ENCODE measurements at places on chromosomes 4 and X. TPM values are rescaled to one million over a fixed set of nuclear protein-coding genes. Genes with fewer than 3 reads are reported as not detected.

GRCh38 chrX:69082753-69083150 is 82.5 kb downstream of the PJA1 start:
- no peak for DNase-seq

- DNase-seq, result no peak
These were observed 32.7 kb downstream of the SEC24D start for GRCh38 chr4:118803253-118803652.

- no peak for DNase-seq
These were observed 124.9 kb upstream of the TAPT1 start for GRCh38 chr4:16351161-16351560.

- DNase-seq, result no peak
These were observed 15.1 kb upstream of the REPS2 start for GRCh38 chrX:16931371-16931770.

GRCh38 chrX:2934715-2935710 is 5.9 kb upstream of the ARSD start:
- peak; percentile 25 for DNase-seq

GRCh38 chr4:185591679-185592141 is 56.4 kb upstream of the PDLIM3 start:
- DNase-seq, result peak; percentile 75

DNA sequence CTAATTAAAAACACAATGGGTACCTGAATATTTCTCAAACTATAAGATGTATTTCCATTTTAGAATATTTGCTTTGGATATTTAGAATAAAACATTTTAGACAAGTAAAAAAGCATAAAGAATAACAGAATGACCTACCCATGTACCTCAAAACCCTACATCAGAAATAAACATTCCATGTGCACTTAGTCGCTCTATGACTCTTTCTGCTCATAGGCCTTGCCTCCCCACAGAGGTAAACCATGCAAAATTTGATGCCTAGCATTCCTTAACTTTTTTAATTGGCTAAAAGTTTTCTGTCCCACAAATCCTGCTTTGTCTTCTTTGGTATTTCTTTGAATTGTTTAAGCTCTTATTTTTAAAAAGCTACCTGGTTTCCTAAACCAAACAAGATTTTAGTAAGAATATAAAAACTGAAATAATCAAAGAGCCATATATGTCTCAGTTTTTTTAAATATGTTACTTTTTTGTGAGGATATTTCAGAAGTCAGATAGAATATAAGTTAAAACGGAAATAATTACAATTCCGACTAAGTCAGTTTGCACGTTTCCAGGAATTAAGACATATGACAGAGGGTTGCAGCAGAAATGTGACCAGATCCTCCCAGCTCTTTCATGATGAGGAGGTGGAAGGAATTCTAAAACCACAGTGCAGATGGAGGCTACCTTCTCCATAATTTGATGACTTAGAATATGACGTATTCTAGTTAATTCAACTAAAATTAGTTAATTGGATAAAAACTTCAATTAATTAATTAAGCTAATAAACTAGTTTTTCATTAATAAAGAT is 102.5 kb downstream of the FIP1L1 start:
- DNase-seq, result no peak

GRCh38 chrX:148768296-148768695 is 267.9 kb downstream of the AFF2 start:
- no peak for DNase-seq

GRCh38 chr4:63296773-63297172 is 1112.5 kb downstream of the TECRL start:
- DNase-seq, result no peak

DNA sequence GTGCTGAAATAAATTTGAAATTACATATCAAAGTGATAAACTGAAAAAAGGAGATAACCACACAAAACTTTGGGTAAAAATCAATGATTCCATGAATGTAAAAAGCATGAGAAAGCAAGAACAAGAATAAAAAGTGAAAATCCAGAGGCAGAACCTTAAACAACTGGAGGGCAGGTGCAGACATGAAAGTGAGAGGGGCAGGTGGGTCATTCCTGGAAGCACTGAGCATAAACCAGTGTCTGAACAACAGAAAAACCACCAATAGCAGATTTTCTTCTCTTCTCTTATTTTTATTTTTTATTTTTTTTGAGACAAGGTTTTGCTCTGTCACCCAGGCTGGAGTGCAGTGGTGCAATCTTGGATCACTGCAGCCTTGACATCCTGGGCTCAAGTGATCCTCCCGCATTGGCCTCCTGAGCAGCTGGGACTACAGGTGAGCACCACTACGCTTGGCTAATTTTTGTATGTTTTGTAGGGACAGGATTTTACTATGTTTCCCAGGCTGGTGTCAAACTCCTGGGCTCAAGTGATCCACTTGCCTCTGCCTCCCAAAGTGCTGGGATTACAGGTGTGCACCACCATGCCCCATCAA is 46.8 kb upstream of the GPR78 start:
- DNase-seq, result no peak

- DNase-seq, result peak; percentile 69
These were observed 146.2 kb upstream of the SCML1 start for GRCh38 chrX:17590892-17591740.

GRCh38 chrX:84715315-84715714 is 213.1 kb upstream of the HDX start:
- no peak for DNase-seq

- peak; percentile 44 for DNase-seq
These were observed 37.1 kb upstream of the ELF2 start for GRCh38 chr4:139214039-139214534.

GRCh38 chr4:52244103-52244775 is 193.1 kb downstream of the SPATA18 start:
- no peak for DNase-seq

GRCh38 chrX:110410603-110411002 is 52.0 kb downstream of the RTL9 start:
- DNase-seq, result no peak

GRCh38 chr4:182847576-182848450 is 69.4 kb downstream of the DCTD start:
- DNase-seq, result no peak

- no peak for DNase-seq
These were observed 4.9 kb upstream of the NAA11 start for GRCh38 chr4:79330720-79331119.

DNA sequence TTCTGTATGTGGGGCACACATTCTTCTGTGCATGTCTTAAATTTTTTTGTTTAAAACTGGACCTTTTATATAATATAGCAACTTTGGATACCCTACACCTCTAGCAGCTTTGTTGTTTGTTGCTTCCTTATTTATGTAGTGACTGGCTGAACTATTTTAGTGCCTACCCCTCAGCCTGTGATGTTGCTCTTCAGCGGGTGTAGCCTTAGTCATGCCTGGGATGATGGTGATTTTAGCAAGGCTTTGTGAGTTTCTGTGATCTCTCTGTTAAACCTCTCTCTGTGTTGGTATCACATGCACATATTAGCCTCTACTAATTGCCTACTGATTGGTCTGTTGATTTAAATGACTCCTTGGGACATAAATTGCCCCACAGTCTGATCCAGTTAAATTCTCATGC is 22.8 kb downstream of the USP9X start:
- no peak for DNase-seq

GRCh38 chr4:4673070-4673469 is 131.2 kb upstream of the STX18 start:
- peak; percentile 81 for DNase-seq

- DNase-seq, result peak; percentile 6
These were observed 121.0 kb upstream of the TEX13D start for GRCh38 chrX:124211312-124211942.

DNA sequence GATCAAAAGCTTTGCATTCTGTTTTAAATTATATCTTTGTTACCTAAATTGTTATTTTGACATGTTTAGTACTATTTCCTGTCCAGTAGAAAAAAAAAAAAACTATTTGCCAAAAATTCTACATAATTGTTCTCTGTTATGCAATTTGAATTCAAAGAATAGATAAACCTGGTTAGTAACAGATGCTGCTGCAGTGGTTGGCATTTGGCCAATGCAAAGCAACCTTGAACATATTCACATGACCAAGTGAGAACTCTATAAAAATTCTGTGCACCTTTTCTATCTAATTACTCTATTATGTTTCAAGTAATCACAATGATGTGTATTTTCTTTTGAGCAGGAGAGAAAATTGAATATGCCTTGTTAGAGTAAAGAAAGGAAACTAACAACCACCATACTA is 1473.4 kb downstream of the RPA4 start:
- no peak for DNase-seq

- no peak for DNase-seq
These were observed 54.4 kb downstream of the TAPT1 start for GRCh38 chr4:16171831-16172230.

DNA sequence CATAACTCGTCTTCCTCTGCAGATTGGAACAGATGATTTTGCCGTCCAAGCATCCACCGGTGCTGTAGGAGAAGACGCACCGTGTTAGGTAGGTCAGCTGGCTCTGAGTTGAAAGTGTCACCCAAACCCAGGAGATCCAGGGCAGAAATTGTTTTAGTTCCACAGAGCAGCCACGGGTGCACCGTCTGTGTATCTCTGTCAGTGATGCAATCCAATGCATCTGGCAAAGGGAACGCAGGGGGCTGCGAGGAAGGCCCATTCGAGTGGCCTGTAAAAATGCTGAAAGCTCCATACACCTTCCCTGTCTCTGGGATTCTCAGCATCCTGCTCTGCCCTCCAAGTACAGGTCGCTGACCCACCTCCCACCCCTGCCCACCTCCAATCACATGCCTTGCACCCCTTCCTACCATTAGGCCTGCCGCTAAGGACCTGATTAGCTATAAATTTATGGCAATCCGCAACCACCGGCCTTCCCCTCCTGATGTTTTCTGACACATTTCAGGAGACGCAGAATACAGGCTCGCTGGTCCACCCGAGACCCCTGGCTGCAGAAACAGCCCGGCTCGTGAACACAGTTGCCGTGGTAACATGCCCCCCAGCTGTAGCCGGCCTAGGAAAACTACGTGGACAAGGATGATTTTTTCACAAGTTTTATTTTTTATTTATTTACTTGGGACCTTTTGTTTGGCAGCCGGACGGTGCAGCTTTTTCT is 39.7 kb upstream of the SHOX start:
- no peak for DNase-seq

- DNase-seq, result peak; percentile 57
These were observed 107.1 kb downstream of the NSUN7 start for GRCh38 chr4:40856840-40857362.

DNA sequence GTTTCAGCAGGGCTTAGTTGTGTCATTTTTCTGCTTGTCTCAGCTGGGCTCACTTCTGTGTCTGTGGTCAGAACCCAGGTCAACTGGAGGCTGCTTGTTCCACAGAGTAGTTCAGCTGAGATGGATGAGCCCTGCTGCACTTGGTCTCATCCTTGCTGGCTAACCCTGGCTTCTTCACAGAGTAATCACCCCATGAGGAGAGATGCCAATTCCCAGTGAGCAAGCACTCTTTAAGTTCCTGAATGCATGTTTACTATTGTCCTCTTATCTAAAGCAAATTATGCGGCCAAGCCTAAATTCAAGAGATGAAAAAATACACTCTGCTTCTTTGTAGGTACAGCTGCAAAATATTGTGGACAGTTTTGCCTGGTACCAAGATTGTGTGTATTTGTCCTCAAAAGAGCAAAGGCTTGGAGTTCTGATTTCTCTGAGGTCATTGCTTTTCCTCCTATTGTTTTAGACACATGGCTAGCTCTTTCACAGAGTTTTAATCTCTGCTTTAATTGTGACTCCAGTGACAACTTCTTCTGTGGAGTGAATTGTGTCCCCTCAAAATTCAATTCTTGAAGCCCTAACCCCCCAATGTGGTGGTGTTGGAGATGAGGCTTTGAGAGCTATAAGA is 236.6 kb upstream of the ANKRD50 start:
- DNase-seq, result no peak

- DNase-seq, result no peak
These were observed 48.4 kb downstream of the BCORL1 start for GRCh38 chrX:130030826-130031225.

GRCh38 chr4:141853091-141853764 is 216.8 kb downstream of the IL15 start:
- DNase-seq, result no peak

GRCh38 chr4:128924951-128925350 is 115.5 kb downstream of the JADE1 start:
- DNase-seq, result peak; percentile 41

DNA sequence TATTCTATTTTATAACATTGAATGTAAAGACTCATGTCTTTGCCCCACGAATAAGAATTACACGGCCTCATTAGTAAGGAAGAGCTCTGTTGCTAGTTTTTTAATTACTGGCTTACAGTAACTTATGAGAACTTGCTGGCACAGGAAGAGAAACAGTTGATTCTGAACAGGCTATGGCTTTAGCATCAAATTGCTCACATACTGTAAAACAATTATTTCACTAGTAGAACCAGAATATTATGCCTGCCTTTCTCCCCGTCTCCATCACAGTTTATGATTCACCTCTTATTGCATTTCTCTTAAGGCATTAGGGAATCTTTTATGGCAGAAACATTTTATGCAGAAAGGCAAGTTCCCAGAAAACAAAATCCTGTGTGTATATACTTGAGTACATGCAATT is 126.1 kb downstream of the SPRY1 start:
- DNase-seq, result no peak

DNA sequence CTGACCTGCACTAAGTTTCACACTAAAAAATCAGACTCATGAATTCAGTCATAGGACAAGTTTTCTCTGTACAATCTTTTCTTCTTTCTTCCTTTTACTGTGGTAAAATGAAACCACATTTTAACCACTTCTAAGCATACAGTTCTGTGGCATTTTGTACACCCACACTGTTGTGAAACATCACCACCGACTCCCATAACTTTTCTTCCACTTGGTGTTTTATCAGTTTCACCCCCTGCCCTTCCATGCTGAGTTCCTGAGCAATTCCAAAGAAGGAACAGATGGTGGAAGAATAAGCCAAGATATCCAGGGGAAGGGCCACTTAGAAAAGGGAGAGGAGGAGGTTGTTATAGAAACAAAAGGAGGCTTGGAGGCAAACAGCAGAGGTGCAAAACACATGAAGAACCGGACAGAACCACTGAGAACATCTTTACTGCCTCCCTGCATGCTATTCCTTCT is 22.6 kb downstream of the SLC25A4 start:
- DNase-seq, result peak; percentile 95

- DNase-seq, result no peak
These were observed 170.1 kb downstream of the KLHL4 start for GRCh38 chrX:87687703-87688102.

Gene LYAR
- total RNA-seq, result 6.1 TPM

Gene PPID
- total RNA-seq, result 27.2 TPM

Gene AR
- total RNA-seq, result 11.3 TPM

Gene LIMCH1
- total RNA-seq, result 8.4 TPM

Gene CT45A1
- not detected for total RNA-seq

Gene PRR32
- total RNA-seq, result not detected

Gene DCLK2
- 13.0 TPM for total RNA-seq

Gene CASP6
- total RNA-seq, result 22.2 TPM

Gene EDNRA
- total RNA-seq, result 4.2 TPM

Gene KLF8
- total RNA-seq, result 3.0 TPM

Gene SLC2A9
- total RNA-seq, result 0.43 TPM

Gene PRPS2
- total RNA-seq, result 21.6 TPM

Gene CYSLTR1
- under 0.01 TPM for total RNA-seq

Gene XAGE2
- not detected for total RNA-seq

Gene CCNB3
- total RNA-seq, result 4.3 TPM

Gene NHS
- total RNA-seq, result 2.6 TPM

Gene GUCY1A1
- total RNA-seq, result 0.43 TPM

Gene MAOB
- under 0.01 TPM for total RNA-seq

Gene PF4V1
- not detected for total RNA-seq
